NCI-H1092 treated with DMSO at 0.1 percent for 48 hours (cell line): ENCODE measurements at places on chromosomes 11 and 22.

DNA sequence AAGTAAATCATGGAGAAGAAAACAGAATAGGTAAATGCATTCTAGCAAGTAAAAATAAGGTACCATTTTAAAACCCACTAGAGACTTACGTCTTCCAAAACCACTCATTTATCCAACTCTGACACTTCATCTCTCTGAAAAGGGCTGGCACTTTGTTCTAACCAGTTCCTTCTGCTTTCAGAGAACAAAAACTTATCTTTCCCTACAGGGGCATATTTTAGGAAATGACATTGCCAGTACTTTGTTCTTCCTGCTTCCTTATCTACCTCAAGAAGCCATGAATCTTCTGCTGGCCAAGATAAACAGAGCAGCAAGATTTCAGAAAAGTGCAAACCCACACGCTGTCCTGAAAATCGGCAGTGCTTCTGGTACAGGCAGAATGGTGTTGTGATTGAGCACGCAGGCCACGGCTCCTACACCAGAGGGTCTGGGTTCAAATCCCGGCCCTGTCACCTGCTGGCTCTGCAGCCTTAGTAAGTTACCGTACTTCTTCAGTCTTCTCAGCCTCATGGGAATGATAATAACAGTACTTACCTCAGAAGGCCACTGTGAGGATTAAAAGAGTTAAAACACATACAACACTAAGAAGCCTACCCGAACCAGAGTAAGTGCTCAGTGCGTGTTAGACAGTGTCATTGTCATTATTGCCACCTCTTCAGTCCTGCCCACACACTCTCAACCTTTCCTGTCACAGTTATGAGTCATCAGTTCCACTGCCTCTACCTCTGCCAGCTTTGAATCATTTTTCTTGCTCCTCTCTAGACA is 11.0 kb downstream of the MPZL3 start:
- no peak for DNase-seq

- no peak for DNase-seq
These were observed 4.7 kb upstream of the C11orf96 start for GRCh38 chr11:43937434-43938411.

DNA sequence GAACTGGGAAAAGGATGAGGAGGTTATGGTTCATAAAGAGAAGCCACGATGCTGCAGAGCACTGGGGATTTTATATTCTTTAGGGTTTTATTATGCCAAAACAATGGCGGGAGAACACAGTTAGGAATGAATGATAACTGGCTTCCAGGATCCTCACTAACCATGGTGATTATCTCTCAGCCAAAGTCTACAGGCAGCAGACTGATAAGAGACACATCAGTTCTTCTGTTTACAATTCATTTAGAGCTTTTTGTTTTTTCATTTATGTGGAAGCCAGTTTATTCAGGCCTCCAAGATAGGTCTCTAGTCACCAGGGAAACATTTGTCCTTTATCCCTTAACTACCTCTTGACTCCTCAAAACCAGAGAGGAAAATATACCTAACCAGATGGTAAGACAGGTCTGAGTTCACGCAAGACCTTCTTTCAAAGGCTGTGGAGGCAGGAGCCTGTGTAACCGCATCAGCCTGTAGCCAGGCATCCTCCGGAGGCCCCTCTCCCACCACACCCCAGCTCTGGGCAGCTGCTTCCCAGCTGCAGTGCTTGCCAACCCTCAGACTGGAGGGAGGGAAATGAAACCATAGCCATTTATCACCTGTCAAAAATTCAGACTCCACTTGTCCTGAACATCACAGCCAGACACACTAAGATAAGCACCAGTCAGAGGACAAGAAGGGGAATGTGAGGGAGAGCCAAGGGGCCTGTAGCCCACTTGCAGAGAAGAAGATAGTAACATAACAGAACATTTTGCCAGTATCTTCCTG is 57.2 kb upstream of the FAM181B start:
- DNase-seq: no peak

GRCh38 chr11:6095798-6096197 is 11.7 kb upstream of the OR56B4 start:
- DNase-seq: no peak

DNA sequence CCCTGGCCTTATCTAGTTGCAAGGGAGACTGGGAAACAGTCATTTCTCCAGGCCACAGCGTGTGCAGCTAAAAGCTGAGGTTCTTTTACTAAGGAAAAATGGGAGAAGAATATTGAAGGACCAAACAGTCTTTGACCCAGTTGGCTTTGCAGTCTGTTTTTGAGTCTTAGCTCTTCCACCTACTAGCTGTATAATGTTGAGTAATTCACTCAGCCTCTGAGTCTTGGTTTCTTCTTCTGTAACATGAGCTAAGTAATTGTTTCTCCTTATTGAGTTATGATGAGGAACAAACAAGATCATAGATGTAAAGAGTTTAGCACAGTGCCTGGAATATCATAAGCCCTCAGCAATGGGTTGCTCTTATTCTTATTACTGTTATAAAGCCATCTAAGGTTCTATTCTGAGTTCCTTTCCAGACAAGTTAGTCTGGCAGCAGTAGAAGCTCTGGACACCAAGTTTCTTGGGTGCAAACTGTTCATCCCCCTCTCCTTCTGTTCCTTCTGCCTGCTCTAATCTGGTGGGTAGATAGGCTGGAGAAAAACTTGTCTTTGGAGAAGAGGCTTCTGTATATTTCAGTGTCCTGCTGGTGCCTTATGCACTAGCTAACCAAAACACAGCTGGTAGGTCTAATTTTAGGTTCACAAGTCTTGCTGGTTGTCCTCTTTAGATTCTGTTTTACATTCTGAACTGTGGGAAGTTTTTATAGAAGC is 13.5 kb downstream of the TRIM44 start:
- DNase-seq: no peak

DNA sequence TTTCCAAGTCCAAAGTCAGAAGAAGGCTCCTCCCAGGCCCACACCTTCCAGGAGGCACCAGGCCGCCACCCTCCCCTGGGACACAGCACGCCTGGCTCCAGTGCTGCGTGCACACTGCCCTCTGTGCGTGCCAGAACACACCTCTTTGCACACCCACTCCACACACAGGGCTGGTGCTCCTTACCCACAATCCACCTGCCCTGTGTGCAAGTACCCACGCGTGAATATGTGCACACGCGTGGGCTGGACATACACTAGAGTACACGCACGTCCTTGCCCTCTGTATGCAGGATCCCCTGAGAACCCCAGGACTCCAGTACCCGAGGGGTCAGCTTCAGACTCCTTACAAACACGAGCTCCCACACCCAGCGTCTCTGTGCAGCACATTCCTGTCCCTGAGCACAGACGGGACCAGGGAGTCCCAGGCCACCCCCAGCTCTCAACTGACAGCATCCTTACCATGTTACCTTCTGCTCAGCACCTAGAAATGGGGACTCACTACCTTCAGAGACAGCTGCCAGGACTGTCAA is 2.8 kb downstream of the DUSP8 start:
- no peak for DNase-seq

- DNase-seq: no peak
These were observed 712 bp downstream of the CERK start for GRCh38 chr22:46737105-46737975.

- no peak for DNase-seq
These were observed 3.1 kb upstream of the HBD start for GRCh38 chr11:5237420-5237819.

DNA sequence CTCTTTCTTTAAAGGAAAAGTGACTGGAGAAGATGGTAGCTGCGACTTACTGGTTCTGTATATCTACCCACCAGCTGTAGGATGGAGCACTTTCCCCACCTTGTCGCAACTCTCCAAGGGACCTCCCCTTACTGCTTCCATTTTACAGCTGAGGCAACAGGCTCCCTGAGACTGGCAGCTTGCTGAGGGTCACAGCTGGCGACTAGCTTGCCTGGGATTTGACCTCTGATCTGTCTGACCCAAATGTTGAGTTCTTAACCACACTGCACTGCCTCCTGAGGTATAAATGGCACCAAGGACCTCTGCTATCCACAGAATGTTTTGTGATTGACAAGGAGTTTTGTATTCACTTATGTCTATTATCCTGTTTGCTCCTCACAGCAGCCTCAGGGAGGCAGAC is 115.0 kb upstream of the NNMT start:
- DNase-seq: no peak

DNA sequence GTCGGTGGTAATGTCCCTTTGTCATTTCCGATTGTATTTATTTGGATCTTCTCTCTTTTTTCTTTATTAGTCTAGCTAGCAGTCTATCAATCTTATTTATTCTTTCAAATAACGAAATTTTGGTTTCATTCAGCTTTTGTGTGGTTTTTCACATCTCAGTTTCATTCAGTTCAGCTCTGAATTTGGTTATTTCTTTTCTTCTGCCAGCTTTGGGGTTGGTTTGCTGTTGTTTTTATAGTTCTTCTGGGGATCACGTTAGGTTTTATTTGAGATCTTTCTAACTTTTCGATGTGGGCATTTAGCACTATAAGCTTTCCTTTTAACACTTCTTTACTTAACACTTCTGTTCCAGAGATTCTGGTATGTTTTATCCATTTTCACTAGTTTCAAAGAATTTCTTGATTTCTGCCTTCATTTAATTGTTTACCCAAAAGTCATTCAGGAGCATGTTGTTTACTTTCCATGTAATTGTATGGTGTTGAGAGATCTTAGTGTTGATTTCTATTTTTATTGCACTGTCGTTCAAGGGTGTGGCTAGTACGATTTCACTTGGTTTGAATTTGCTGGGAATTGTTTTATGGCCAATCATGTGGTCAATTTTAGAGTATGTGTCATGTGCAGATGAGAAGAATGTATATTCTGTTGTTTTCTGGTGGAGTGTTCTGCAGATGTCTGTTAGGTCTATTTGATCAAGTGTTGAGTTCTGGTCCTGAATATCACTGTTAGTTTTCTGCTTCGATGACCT is 7.7 kb upstream of the SCGB1D1 start:
- no peak for DNase-seq

DNA sequence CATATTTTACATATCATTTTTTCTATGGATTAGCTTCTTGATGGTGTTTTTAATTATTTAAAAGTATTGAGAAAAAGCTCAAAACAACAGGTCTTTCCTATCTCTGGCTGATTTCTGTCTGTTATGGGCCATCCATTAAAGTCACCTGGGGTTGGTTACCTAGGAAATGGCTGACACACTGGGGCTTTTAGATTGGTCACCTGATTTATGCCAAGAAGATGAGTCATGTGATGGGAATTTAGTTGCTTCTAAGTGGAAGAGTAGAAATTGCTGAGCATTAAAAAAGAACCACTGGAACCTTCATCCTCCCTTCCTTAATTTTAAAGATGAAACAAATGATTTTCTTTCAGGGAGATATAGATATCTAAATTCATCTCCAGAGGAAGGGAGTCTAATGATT is 48.8 kb upstream of the LARGE1 start:
- no peak for DNase-seq

- no peak for DNase-seq
These were observed 122.4 kb downstream of the ETS1 start for GRCh38 chr11:128464878-128465450.

- DNase-seq: no peak
These were observed 9.6 kb upstream of the LMO1 start for GRCh38 chr11:8273287-8273686.

- no peak for DNase-seq
These were observed 32.5 kb downstream of the AHNAK start for GRCh38 chr11:62514151-62514550.

GRCh38 chr11:3353066-3353465 is 25.9 kb downstream of the ZNF195 start:
- DNase-seq: no peak

DNA sequence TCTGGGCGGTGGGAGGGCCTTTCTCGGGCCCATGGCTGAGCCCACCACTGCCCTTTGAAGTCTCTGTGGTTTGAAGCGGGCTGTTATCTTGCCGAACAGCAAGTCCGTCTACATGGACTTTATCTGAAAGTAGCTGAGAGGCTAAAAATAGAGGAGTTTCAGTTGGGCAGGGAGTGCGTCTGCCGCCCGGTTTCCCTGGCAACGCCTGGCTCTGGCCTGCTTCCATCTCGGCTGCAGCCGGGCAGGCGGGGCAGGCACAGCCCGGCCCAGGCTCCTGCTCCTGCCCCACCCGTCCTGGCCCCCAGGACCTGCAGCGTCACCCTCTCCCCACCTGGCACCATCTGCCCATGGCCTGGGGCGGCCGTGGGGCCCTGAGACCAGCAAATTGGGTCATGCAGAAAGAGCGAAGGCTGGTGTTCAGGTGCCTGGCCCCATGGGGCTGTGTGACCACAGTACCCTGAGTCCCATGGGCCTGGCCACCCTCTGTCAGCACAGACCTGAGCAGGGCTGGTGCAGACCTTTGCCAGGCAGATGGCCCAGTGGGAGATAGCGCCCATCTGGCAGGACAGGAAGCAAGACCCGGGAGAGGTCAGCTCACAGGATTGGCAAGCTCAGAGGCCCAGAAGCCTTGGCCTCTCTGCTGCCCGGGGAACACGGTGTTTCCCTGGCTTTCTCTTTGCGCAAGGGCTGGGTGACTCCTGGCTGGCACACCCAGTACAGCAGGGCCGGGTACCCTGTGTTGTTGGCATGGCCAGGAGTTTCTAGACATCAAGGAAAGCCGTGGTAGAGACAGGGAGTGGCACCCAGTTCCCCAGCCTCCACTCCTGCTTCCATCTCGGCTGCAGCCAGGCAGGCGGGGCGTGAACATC is 79.1 kb upstream of the KCNQ1OT1 start:
- DNase-seq: peak; percentile 84

GRCh38 chr22:41582694-41583093 is 6.9 kb downstream of the PMM1 start:
- DNase-seq: no peak

DNA sequence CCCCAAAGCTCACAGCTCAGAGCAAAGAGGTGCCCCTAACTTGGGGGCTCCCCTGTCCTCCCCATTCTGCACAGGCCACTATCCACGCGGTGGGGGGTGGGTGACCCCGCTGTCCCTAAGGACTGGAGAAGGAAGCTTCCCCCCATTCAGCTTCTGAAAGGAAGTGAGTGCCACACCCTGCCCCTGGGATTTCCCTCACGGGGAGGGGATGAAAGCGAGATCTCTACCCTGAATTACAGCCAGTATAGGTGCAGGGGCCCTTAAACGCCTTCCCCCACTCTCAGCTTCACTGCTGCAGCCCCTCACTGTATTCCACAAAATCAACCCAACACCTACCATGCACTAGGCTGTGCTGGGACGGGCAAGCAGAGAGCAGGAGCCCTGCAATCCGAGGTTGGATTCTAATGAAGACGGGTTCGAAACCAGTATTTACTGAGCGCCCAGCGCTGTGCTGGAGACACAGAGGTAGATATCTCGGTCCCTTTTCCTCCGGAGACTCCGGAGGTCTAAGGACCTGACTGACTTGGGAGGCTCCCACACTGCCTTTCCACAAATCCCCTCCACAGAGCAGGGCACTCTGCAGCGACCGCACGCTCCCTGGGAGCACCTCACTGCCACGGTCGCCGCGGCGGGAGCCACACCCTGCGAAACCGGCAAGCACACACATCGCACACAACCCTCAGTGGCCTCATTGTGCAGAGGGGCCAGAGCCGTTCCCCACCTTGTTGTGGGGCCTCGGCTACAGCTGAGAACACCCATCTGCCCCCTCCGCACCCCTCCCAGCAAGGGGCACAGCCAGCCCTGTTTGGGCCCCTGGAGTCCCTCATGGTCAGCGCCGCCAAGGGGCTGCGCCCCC is 1.8 kb downstream of the AHNAK start:
- DNase-seq: no peak

GRCh38 chr11:18492888-18493287 is 33.9 kb downstream of the TSG101 start:
- DNase-seq: no peak
